ENCODE measurements at places on chromosomes 4 and X.

DNA sequence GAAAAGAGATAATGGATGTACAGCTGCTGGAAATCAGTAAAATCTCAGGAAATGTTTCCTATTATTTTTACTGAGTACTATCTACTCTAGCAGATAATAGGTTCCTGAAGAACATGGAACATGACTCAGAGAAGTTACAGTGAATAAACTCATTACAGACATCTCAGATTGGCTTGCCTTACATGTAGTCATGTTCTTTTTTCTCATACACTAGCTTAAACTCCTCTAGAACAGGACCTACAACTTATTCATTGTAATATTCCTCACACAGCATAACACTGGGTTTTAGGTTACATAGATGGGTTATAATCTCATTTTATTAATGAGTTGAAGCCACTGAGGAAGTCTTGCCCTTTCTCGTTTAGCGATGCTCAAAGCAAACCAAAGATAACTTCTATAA, 86.9 kb upstream of the BMP2K start:
- no peak for DNase-seq

- DNase-seq: no peak
Observed at GRCh38 chr4:4888695-4889094, 29.2 kb downstream of the MSX1 start.

- DNase-seq: no peak
Observed at GRCh38 chr4:142129931-142130330, 493.5 kb downstream of the IL15 start.

- DNase-seq: no peak
Observed at GRCh38 chr4:85399270-85399669, 75.7 kb upstream of the ARHGAP24 start.

DNA sequence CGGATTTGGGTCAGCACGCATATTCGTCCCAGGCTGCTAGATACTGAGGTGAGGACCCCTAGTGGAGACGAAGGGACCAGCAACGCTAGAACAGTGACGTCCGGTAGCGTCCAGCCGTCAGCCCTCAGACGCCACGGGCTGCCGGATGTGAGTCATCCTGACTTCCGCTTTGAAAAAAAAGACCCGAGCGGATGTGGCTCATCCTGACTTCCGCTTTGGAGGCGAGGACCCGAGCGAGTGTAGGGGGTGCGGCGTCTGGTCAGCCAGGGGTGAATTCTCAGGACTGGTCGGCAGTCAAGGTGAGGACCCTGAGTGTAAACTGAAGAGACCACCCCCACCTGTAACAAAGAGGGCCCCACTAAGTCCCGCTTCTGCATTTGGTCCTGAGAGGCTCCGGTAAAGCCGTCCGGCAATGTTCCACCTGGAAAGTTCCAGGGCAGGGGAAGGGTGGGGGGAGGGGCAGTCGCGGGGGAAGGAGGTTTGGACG, at the start of gene MAGEB2:
Gene MAGEB2, plus strand, starts transcription at position 207 of the 487 bp plus-strand sequence. CDS start 3,018 bp downstream, outside the sequence.
- no peak for DNase-seq

- DNase-seq: no peak
Observed at GRCh38 chr4:75678965-75679364, 5.8 kb upstream of the G3BP2 start.

- DNase-seq: no peak
Observed at GRCh38 chrX:12210971-12211370, 72.7 kb downstream of the FRMPD4 start.

DNA sequence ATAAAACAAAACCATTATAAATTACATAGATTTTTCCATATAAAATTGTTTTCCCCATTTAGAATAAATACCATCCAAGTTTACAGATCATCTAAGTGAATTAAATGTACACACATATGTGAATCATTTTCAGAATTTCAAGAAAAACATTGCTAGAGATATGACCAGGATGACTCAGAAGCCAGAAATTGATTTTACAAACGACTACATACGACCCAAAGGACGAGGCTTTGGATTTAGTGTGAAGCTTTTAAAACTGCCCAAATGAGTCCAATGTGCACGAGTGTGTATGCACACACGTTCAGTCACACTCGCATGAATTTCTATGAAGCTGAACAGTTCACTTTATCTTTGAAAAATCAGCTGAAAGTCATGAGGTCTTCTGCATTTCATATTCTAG, 37.9 kb downstream of the MFAP3L start:
- DNase-seq: no peak

DNA sequence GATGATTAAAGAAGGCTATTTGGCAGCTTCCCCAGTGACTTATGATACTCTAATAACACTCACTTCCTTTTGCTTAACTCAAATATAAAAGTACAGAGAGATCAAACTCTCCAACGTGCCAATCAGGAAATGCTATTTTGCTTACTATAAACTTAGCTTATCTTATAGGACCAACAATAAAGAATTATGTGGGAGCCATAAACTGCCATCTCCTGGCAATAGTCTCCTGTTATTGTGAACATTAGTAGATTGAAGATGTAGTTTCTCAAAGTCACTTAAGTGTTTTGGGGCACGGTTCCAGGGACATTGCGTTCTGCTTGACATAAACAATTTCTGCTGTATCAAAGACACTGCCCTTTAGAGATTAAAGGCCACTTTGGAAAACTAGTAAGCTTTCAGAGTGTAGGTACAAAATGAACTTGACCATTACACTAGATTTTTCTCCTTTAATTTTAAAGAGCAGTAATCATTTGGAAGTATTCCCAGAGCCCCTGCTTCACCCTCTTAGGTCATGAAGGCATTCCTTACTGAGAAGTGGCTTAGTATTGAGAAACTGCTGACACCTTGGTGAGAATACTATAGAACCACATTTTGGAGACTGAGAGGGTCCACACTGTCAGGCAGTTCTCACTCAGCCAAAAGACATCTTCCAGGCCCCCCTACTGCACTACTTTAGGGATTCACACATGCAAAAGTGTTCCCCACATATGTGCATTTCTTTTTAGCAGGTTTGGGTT, 51.9 kb downstream of the MAOA start:
- no peak for DNase-seq

DNA sequence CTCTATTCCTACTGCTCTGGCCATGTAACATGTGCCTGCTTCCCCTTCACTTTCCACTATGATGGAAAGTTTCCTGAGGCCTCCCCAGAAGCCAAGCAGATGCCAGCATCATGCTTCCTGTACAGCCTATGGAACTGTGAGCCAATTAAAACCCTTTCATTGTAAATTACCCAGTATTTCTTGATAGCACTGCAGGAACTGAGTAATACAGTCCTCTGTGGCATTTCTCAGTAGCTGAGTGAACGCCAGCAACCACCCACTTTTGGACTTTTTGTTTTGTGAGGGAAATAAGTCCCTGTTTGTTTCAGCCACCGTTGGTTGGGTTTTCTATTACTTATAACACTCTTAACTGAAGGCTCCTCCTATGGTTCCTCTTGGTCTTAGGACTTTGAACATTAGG, 104.1 kb downstream of the C4orf51 start:
- no peak for DNase-seq

DNA sequence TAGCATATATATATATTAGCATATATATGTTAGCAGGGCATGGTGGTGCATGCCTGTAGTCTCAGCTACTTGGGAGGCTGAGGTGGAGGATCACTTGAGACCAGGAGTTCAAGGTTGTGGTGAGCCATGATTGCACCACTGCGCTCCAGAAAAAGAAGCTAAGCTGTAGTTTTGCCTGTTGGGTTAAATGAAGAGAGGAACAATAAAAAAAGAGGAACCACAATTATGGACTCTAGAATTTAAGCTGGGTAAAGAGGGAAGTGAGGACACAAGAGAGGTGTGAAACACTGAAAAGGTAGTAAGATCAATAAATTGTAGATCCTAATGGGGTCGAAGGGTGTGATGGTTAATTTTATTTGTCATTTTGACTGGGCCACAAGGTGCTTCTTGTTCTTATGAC, 40.5 kb upstream of the HSD17B10 start:
- peak; percentile 41 for DNase-seq

DNA sequence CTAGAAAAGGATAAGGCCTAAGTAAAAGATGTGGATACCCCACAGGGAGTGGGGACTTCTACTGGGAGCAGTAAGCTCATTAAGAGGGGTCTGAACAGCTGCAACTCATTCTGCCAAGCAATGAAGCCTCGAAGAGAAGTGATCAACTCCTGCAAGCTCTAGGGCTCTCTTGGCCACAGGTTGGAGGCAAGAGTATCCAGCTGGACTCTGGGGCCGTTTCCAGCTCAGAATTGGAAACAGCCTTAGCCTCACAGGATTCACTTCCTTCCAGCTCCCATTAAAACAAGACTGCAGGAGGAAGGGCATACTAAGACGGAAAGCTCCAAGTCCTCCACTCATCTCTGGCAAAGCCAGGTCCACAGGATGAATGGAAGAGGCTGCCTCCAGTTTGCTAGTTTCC, 126.3 kb downstream of the ATG4A start:
- DNase-seq: no peak

DNA sequence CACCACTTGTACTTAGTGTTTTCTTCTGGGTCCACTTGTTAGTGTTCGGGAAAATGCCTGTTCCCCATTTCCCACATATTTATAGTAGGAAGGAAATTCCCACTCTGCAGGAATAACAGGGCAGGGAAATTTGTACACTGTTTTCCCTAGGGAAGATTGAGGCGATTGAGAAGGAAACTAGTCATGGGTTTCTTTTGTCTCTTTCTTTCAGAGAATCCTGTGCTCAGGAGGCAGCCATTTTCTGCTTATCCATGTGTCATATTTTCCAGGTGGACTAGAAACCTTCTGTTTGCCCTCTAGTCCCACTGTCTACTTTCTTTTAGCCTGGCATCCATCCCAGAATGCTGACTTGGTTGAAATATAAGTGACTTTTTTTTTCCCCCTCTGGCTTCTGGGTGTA, 299.1 kb upstream of the ANKRD50 start:
- DNase-seq: no peak

DNA sequence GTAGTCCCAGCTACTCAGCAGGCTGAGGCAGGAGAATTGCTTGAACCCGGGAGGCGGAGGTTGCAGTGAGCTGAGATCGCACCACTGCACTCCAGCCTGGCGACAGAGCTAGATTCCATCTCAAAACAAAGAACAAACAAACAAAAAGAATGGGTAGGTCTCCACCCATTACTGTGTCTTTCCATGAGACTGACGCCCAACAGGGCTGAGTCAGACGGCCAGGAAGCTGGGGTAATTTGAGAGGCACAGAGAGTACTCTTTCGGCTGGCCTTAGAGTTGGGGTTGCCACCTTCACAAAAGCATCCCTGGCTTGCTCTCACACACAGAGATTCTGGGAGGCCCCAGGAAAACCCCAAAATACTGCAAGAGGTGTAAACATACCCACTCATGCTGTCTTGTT, 72.0 kb upstream of the DHRSX start:
- DNase-seq: no peak

- DNase-seq: no peak
Observed at GRCh38 chr4:54731552-54731951, 73.8 kb downstream of the KIT start.

GRCh38 chrX:108186811-108187210, 95.2 kb downstream of the ATG4A start:
- DNase-seq: no peak

DNA sequence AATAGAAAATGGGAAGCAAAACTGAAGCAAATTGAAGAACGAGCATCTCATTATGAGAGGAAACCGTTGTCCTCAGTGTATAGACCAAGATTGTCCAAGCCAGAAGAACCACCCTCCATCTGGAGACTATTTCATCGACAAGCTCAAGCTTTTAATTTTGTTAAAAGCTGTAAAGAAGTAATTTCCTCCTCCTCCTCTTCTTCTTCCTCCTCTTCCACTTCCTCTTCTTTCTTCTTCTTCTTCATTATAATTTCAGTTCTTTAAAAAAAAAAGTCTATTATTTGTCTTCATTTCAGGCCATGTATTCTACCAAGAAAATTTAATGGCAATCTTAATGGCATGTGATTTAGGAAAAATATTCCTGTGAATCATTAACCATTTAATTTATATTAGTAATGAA, 7.6 kb downstream of the PRIMPOL start:
- DNase-seq: no peak

- DNase-seq: no peak
Observed at GRCh38 chr4:89658701-89659024, 178.3 kb downstream of the SNCA start.

- DNase-seq: no peak
Observed at GRCh38 chr4:117417856-117418255, 332.5 kb upstream of the TRAM1L1 start.

GRCh38 chrX:100649550-100650356, 5.8 kb downstream of the SRPX2 start:
- peak; percentile 70 for DNase-seq

DNA sequence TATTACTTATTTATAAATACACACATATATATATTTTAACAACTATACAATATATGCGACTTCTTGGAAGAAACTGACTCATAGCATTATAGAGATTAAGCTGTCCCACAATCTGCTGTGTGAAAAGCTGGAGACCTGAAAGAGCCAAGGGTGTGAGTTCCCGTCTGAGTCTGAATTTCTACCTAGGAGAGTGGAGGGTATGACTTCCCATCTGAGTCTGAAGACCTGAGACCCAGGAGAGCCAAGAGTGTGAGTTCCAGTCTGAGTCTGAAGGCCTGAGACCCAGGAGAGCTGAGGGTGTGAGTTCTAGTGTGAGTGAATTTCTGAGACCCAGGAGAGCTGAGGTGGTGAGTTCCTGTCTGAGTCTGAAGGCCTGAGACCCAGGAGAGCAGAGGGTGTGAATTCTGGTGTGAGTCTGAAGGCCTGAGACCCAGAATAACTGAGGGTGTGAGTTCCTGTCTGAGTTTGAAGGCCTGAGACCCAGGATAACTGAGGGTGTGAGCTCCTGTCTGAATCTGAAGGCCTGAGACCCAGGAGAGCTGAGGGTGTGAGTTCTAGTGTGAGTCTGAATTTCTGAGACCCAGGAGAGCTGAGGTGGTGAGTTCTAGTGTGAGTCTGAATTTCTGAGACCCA, 8.9 kb upstream of the P2RY8 start:
- DNase-seq: no peak

DNA sequence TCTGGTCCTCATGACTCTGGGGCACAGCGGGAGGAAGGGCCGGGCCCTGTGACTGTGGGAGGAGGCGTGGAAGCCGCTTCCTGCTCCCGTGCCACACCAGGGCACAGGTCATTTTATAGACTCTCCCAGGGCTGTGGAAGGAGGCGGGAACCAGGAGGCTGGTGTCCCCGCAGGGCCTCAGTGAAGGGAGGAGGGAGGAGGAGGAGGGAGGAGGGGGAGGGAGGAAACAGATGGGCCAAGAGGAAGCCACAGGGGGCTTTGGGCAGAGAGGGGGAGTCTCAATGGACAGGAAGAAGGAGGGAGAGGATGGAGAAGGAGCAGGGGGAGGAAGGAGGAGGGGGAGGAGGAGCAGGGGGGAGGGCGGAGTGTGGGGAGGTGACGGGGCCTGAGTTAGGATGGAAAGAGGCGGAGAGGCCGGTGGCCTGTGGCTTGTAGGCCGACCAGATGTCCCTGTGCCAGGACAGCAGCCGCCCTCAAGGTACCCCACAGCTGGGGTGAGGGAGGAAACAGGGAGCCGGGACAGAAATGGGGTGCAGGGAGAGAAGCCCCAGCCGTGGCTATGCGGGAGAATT, 6.2 kb upstream of the PLCXD1 start:
- peak; percentile 85 for DNase-seq

DNA sequence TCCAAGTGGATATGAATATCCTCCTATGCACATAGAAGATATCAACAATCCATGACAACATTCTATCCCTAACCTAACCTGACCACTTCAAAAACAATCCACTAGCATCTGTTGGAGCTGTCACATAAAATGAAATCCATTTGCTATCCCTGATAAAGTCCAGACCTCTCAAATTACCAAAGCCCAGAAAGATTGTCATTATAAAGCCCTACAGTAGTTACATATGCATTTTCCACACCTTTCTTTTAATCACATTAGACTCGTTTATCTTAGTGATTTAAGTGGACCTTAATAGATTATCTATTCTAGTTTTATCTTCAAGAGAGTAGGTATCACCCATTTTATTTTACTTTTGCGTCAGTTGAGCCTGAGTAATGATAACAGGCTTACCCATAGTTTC, 30.6 kb downstream of the LDB2 start:
- no peak for DNase-seq

All from suppressor macrophage (primary cell).